Activated T-cell treated with anti-CD3 and anti-CD28 coated beads, Interleukin-2, amount 50 U/mL, for 72 hours (primary cell): ENCODE measurements at places on chromosomes 5 and 9.

GRCh38 chr5:26024774-26025173, 1013.6 kb downstream of the CDH9 start:
- DNase-seq, result no peak

- DNase-seq, result no peak
Observed at GRCh38 chr5:10581424-10581748, 17.5 kb downstream of the ANKRD33B start.

- DNase-seq, result no peak
Observed at GRCh38 chr9:95333426-95333825, 15.9 kb upstream of the FANCC start.

- no peak for DNase-seq
Observed at GRCh38 chr5:73912821-73913271, 286.9 kb downstream of the ARHGEF28 start.

GRCh38 chr5:112202694-112203093, 216.4 kb downstream of the EPB41L4A start:
- DNase-seq, result no peak

- DNase-seq, result no peak
Observed at GRCh38 chr5:143740956-143741355, 71.0 kb upstream of the HMHB1 start.

- DNase-seq, result no peak
Observed at GRCh38 chr5:37075399-37075950, 173.7 kb downstream of the CPLANE1 start.

DNA sequence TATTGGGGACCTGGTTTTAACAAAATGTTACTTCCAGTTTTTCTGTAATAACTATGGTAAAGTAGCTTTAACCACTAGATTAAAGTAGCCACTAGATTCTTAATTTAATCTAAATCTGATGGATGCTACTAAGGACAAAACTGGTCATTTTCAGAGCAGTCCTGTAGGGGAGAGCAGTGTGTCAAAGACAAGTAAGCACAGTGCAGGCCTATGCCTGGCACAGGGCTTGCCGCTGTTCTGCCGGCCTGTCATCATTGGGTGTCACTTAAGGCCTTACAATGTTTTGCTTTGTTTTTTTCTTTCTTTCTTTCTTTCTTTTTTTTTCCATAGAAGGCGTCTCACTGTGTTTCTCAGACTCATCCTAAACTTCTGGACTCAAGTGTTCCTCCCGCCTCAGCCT, 53.0 kb upstream of the NXNL2 start:
- no peak for DNase-seq

GRCh38 chr9:116626762-116627161, 60.3 kb upstream of the TRIM32 start:
- DNase-seq, result no peak

DNA sequence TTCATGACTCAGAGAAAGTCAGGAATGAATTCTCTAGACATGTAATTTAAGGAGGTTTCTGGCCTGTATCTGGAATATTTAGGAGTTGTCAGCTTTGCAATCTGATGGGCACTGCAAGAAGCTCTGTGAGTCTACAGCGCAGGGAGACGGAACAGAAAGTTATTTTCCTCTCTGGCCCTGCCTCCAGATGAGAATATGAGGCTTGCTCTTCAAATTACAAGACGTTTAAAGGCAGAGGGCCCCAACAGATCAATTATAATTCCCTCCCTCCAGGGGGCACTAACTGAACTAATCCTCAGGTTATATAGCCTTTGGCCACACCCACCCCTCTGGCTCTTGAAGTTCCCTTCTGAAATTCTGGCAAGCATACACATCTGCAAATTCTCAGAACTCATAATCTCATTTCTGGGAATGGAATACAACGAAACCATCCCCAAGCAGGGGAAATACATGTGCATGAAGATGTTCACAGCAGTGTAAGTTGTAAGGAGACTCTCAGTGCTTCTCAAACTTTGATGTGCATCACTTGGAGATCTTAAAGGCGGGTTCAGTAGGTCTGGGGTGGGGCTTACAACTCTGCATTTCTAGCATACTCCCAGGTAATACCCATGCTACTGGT, 307.6 kb downstream of the CWC27 start:
- DNase-seq, result peak; percentile 63

- DNase-seq, result no peak
Observed at GRCh38 chr5:6376974-6377520, 1.3 kb downstream of the MED10 start.

DNA sequence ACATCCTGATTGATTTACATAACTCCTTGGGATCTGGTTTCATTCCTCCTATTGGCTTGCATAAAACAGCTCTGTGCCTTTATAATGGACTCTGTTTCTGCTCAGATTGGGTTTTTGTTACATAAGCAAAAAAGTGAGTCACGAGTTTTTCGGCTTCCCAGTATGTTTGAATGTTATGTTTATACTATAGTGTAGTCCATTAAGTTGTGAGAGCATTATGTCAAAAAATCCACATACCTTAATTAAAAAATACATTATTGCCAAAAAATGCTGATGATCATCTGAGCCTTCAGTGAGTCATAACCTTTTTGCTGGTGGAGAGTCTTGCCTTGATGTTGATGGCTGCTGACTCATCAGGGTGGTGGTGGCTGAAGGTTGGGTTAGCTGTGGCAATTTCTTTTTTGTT, 144.6 kb downstream of the CCDC171 start:
- peak; percentile 7 for DNase-seq

- no peak for DNase-seq
Observed at GRCh38 chr9:4172731-4173130, 127.1 kb downstream of the GLIS3 start.

DNA sequence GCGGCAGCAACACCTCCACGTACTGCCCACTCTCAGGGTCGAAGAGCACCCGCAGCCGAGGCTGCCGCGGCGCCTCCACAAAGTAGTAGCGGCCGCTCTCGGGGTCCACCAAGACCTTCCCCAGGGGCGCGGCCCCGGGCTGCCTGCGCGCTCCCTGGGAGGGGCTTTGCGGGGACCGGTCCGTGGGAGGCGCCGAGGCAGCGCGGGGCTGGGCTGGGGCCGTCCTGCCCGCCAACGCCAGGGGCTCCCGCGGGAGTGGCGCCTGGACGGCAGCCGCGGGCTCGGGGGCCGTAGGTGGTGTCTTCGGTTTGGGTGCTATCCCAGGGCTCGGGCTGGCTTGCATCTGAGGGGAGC, 2.6 kb upstream of the MZB1 start:
- DNase-seq, result no peak

DNA sequence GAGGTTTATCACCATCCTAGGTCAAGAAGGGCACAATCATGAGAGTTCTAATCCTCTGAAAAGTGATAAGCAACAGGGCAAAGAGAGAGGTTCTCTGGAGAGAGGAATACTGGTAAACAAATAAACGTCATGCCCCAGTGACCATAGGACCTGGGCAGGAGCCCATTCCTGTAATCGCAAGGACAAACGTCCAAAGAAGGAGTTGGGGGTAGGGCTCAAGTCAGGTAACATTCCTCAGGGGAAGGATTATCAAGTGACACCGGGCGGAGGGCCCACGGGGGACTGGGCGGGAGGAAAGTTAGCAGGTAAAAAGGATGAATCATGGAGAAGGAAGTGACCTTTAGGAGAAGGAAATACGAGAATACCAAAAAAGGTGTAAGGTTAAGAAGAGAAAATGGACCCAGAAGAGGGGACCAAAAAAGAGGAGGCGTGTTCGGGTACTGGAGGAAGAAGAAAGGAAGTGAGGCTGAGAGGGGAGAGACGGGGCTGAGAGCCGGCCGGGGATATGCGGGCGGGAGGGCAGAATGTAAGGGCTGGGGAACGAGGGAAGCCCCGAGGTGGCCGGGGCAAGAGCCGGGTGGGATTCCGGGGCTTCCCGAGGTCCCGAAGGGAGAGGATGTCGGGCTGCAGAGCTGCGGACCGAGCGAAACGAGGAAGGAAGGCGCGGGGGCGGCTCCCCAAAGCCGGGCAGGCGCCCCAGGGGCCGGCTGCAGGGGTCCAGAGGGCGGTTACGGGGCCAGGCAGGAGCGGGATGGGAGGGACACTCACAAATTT, 583 bp downstream of the DIAPH1 start:
- DNase-seq, result peak; percentile 61

DNA sequence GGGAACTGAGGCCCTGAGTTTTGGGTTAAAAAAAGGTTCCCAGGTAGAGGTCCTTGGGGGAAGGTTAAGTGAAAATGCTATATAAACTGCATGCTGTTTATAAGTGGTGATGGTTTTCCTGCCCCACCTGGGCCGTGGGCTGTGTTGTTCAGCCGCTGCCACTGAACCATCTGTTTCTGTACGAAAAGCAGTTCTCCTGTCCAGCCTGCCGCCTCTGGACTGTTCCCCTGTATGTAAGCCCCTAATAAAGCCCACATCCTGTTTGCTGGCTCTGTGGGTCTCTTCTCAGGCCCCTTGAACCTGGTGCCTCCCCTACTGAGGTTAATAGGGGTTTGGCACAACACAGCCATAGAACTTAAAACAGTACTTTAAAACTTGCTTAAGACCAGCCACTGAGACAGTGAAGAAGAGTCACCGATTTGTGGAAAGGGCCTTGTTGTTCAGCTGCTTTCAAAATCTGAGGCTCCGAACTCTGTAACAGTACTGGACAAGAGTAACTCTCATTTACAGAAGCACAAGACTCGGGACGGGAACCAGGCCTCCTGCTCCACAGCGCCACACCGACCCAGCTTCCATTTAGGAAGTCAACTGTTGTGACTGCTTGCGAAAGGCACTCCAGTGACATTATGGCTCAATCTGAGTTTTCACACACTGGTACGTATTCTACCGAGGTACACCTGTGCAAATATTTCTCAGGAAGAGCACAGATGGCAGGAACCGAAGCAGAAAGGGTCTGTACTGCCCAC, 192.5 kb downstream of the CDK5RAP2 start:
- DNase-seq, result no peak

DNA sequence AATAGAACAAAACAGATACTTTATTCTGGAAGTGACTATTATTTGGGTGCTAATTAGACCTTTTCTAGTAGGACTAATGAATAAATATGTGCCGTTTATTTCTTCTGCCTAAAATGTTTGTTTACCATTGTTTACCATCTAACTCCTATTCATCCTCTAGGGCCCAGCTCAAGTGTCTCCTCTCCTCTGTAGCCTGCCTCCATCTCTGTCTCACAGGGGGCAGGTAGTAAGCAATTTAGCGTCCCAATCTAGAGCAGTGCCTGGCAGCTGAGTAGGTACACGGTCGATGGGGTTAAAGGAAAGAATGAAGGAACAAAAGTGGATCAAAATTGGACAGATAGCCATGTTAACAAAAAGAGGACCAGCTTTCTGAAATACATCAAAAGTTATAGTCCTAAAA, 230.9 kb downstream of the SLF1 start:
- DNase-seq, result no peak

DNA sequence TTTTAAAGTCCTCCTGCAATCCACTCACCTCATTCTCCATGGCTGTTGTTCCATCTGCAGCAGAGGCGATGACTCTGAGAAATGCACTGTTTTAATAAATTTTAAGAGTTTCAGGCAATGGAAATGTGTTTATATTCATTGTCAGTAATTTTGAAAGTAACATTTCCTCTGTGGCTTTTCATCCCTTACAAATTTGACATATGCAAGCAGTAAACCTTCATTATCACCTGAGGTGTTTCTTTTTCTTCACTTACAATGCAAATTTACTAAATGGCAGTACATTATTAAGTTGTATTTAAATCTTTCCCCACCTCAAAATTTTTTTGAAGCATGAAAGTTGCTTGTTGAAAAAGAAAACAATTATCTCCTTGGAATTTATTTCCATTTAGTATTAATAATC, 136.9 kb downstream of the DIRAS2 start:
- no peak for DNase-seq

DNA sequence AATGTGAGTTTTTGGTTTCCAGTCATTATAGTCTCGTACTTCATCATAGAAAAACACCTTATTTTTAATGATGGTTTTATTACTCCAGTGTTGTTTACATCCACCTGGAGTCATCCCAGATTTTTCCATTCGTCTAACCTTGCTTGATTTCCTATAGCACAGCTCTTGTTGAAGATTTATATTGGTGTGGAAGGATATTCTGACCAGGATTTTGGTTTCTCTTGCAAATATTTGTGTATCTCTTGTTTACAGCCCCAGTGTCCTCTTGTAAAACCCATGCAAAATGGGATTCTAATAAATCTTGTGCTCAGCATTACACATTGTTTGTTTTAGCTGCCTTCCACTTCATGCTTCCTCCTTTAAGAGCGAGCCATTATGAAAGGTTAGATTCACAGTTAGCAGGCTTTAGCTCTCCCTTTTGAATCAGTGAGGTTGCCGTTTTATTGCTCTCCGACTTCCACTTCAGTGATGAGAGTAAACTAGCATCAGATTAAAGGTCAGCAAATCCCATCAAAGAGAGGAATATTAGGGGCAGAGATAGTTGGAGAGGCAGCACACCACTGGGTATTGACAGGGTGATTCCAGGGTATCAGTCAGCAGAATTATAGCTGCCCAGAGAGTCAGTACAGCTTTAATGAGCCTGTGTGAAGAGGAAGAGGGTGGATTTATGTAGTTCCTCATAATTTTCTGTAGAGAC, 157.1 kb downstream of the PBX3 start:
- DNase-seq, result no peak

DNA sequence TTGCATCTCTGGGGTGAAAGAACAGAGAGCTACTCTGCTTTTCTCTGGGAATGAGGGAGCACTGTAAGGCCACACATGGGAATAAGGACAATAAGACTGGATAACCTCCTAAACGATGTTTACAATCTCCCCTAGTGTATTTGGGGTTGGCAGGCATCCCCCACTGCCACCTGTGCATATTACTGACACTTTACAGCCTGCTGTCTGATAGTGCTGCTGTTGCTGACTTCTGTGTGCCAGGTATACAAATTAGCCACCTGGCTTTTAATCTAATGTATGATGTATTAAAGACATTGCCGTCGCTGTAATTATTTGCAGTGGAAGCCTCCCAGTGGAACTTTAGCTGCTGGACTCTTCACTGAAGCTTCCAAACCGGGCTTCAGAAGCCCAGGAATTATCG, 4.4 kb upstream of the SHISAL2B start:
- DNase-seq, result no peak

- no peak for DNase-seq
Observed at GRCh38 chr5:8685704-8686103, 816.8 kb downstream of the MTRR start.

DNA sequence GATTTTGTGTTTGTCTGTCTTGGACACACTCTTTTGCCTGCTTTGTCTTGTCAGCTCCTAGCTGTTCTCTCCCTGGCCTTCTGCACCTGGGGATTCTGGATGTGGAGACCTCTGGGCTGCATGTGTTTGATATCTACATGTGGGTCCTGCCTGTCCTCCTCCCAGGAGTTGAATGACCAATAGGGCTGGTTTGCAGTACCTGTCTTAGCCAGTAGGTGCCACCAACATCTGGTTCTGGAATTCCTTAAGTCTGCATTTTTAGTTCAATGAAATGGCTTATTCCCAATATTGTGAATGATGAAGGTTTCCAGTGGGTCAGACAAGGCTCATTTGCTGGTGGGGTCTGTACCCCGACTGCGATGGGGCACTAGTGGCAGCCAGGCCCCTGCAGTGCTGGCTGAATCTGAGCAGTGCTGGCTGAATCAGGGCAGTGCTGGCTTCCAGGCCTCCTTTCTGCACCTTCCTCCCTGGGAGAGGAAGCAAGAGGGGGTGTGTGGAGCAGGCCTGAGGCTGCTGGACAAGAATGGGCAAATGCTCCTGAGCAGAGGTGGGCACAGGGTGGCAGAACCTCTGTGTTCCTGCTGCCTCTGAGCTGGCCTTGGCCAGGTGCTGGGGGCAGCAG, 73.3 kb downstream of the RXRA start:
- DNase-seq, result no peak
